ENCODE measurements at places on chromosomes 12 and 14.

GRCh38 chr14:54170301-54170700 lies 213.7 kb upstream of the BMP4 start:
- no peak for DNase-seq

DNA sequence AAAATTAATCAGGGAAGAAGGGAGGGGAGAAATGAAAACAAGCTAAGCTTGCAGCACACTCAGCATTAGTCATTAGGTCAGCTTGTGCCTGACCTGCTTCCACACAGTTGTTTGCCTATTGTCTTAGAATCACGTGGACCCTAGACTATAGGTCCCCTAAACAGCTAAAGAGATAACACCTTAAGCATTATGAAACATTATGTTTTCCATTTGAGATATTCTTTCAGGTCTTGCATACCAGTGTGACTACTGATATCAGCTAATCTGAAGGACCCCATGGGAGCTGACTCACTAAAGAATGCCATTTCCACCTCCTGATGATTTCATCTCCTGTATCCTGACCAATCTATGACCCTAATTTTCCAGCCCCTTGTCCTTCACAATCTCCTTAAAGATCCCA lies 154.1 kb upstream of the FUT8 start:
- no peak for DNase-seq

- DNase-seq = no peak
Measured at GRCh38 chr12:130711756-130712155, 4.3 kb downstream of the RIMBP2 start.

- DNase-seq = peak; percentile 37
Measured at GRCh38 chr14:97976861-97977260, 1179.7 kb downstream of the VRK1 start.

GRCh38 chr12:72094490-72094889 lies 155.8 kb downstream of the TPH2 start:
- DNase-seq = no peak

GRCh38 chr14:38280081-38280480 lies 24.2 kb upstream of the CLEC14A start:
- DNase-seq = no peak

- no peak for DNase-seq
Measured at GRCh38 chr14:33555710-33556350, 395.0 kb downstream of the EGLN3 start.

GRCh38 chr12:1369460-1369859 lies 224.9 kb downstream of the FBXL14 start:
- DNase-seq = no peak

GRCh38 chr12:2429032-2429431 lies 365.7 kb upstream of the FKBP4 start:
- no peak for DNase-seq

GRCh38 chr12:56387152-56387736 lies 24.6 kb upstream of the APOF start:
- DNase-seq = no peak

GRCh38 chr12:33587354-33587753 lies 147.7 kb upstream of the SYT10 start:
- no peak for DNase-seq

GRCh38 chr14:98466807-98467206 lies 805.2 kb downstream of the BCL11B start:
- no peak for DNase-seq

DNA sequence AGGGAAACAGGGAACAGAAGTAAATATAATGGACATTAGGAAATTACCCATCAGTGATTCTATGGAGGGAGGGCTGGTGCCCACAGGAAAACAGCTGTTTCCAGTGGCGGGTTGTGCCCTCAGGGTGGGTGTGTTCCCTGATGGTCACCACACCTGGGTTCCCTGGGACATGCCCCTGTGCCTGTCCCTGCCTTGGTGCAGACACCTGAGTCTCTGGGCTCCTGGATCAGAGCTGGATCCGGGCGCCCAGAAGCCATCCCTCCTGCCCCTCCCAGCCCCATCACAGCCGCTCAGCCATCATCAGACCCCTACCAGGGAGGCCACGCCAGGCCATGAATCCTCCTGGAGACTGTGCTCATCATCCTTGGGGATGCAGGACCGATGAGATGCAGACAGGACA lies 307.2 kb upstream of the SFSWAP start:
- DNase-seq = no peak

GRCh38 chr14:87343652-87344051 lies 649.3 kb downstream of the GALC start:
- DNase-seq = no peak

GRCh38 chr12:18824287-18824686 lies 86.4 kb downstream of the CAPZA3 start:
- no peak for DNase-seq

DNA sequence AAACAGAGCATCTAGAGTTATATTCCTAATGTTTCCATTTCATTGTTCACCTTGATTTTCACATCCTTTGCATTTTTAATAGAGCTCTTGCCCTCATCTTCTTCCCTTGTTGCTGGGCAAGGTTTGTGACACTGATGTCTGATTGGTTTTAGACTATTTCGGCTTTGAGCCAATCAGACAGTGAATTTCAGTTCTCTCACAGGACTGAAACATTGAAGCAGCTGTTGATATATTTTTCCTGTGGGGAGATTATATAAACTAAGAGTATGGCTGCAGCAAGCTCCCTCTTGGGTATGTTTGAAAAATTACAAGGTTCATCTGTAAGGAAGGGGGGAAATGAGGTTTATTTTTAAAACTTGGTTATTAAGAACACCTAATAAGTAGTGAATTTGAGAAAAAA lies 51.2 kb downstream of the ATF7IP start:
- peak; percentile 39 for DNase-seq

DNA sequence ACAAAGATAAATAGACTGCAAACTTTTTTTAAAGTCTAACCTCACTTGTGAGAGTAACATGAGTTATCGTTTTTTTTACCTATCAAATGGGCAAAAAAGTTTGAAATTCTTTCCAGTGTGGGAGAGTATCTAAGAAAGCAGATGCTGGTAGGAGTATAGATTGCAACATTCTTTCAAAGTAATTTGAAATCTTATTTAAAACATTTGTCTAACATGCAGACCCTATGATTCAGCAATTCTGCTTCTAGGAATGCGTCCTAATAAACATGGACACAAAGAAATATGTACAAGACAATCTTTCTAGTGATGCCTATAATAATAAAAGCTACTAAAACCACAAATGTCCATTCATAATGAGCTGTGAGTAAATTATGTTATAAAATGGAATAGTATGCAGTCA lies 110.4 kb upstream of the TMCC3 start:
- DNase-seq = no peak

DNA sequence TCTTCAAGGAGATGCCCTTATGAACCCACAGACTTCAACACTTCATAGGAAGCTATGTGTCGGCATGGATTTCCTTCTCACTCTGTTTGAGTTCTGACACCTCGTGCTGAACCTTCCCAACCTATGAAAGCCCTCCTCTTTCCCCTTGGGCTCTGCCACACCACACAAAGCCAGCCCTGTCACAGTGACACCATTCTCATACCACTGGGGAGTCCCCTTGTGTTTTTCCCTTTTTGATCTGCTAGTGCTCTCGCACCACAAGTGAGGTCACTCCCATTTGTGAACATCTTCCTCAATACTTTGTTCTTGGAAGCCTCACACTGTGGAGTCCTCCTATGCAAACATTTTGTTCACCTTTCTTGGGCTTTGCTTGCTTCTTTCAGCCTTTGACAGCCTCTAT lies 264.6 kb upstream of the ALG10 start:
- DNase-seq = no peak

GRCh38 chr12:2414810-2415567 lies 362.2 kb downstream of the CACNA1C start:
- no peak for DNase-seq

DNA sequence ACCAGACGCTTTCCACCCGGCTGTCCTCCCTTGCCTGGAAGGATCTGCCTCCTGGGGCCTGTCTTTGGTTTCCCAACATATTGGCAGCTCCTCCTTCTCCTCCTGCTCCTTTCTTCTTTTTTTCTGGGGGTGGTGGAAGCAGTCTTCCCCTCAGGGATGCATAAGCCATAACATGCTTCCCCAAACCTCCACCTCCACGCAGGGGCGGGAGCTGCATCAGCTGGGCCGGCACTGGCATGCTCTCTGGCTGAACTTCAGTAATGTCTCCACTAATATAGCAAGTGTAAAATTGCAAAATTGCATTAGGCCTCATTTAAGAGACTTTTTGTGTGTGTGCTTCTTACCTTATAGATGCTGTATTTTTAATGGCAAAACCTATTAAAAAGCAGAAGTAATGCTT lies 58.6 kb downstream of the GLT1D1 start:
- DNase-seq = no peak

DNA sequence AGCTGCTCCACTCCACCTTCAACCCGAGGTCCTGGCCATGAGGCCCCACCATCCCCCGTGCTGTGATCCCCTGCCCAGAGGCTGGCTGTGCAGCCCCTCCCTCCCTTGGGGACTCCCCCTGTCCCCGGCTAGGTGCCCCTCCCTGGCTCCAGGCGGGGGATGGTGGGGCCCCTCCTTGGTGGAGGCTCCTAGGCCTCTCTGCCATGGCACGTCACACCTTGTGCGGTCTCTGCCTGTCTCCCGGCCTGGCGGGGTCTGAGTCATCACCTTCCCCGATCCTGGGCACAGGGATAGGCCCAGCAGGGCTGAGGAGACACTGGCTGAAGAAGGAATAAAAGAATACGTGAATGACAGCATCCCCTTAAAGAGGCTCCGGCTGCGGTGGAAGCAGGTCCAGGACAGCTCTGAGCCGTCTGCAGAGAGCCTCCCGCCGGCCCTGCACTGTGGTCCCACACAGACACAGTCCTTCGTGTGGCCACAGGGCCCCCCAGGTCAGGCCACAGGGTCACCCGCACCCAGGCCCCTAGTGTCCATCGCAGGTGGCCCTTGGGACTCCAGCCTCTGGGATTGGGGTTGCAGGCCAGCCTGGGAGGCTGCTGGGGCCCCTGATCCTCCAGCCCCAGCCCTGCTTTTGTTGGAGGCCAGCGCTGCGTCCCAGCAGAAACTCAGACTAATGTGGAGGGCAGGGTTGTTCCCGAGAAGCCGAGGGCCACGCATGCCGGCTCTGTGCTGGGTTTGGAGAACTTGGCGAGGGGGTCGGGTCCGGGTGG lies 43.6 kb downstream of the KIF26A start:
- no peak for DNase-seq

GRCh38 chr12:74334780-74335179 lies 202.9 kb upstream of the ATXN7L3B start:
- no peak for DNase-seq

GRCh38 chr12:2691345-2692071 lies 103.3 kb upstream of the FKBP4 start:
- DNase-seq = peak; percentile 80

DNA sequence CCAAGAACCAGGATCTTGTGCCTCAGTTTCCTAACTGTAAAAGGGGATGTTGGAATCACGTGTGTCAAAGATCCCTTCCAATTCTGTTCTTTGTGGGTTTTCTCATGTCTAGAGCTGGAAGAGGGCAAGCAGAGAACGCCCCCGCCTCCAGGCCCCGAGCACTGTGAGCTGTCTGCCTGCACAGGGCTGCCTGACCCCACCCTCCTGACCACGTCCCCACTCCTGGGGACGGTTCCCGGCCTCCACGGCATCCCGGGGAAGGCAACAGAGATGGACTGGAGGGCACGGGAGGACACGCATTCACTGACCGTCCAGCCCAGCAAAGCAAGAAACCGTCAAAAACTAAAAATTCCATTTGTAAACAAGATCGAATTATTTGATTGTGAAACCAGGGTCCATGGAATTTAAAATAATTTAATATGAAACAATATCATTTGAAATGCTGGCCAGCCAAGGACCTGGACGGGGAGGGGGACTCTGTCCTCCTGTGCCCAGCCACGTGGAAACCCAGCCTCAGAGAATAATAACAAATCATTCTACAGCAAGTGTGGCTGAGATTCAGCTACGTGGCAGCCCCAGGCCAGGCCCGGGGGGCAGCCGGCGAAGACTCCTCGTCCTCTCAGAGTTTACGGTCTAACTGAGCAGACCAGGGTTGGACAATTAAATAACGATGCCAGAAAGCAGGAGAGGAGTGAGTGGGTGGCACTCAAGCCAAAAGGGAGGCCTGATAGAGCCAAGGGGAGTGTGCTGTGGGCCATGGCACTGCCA lies 87.3 kb upstream of the DIO3 start:
- DNase-seq = no peak

GRCh38 chr12:97182769-97183168 lies 275.7 kb downstream of the NEDD1 start:
- no peak for DNase-seq

GRCh38 chr12:56086096-56086495 lies 6.1 kb downstream of the ERBB3 start:
- no peak for DNase-seq

DNA sequence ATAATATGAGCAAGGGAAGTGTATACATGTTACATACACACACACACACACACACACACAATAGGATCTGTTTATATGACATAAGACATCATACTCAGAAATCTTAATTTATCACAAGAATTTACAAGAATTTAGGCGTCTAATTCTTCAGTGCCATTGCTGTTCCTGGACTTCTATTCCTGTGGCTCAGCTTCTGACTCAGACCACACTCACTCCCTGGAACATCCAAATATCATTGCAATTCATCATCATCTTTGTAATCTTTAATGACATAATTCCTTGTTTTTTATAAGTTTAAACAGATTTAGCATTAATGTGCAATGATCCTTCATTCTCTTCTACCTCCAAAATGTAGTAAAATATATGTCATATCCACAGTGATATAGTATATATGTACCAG lies 544.2 kb downstream of the FOXG1 start:
- no peak for DNase-seq

- no peak for DNase-seq
Measured at GRCh38 chr12:8987685-8988084, 1.7 kb upstream of the KLRG1 start.

- no peak for DNase-seq
Measured at GRCh38 chr14:60344751-60345150, 95.7 kb downstream of the PPM1A start.

- DNase-seq = no peak
Measured at GRCh38 chr14:104925214-104925854, 655 bp downstream of the PLD4 start.

- DNase-seq = no peak
Measured at GRCh38 chr12:53298164-53298563, 1.3 kb upstream of the MYG1 start.
